Activated CD4-positive, alpha-beta T cell treated with anti-CD3 and anti-CD28 coated beads, Interleukin-10, Interleukin-2, amounts not matched to agents 100 ng/mL and 50 ng/mL, durations not matched to agents 16 hours and 8 hours (primary cell): ENCODE measurements at places on chromosomes 6 and 20.

GRCh38 chr6:15249371-15250019 lies 3.6 kb downstream of the JARID2 start:
- DNase-seq = no peak

GRCh38 chr6:127204281-127204680 lies 62.4 kb upstream of the RNF146 start:
- no peak for DNase-seq

GRCh38 chr6:162179196-162179951 lies 548.2 kb downstream of the PRKN start:
- no peak for DNase-seq

DNA sequence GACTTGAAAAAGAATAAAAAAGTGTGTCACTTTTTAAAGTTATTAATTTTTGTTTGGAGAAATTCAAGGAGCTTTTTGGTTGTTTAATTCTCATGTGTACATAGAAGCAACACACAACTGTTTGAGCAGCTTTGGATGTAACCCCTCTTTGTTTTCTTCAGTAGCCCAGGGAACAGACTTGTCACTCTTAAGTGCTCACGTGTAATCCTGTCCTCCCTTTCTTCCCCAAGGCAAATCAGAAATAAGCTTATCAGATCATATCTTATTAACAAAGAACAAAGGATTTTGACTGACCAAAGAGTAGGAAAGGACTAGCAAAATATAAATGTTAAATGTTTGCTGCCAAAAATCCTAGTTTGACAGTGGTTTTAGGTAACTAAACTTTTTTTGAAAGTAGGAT lies 7.3 kb upstream of the FLRT3 start:
- DNase-seq = no peak

DNA sequence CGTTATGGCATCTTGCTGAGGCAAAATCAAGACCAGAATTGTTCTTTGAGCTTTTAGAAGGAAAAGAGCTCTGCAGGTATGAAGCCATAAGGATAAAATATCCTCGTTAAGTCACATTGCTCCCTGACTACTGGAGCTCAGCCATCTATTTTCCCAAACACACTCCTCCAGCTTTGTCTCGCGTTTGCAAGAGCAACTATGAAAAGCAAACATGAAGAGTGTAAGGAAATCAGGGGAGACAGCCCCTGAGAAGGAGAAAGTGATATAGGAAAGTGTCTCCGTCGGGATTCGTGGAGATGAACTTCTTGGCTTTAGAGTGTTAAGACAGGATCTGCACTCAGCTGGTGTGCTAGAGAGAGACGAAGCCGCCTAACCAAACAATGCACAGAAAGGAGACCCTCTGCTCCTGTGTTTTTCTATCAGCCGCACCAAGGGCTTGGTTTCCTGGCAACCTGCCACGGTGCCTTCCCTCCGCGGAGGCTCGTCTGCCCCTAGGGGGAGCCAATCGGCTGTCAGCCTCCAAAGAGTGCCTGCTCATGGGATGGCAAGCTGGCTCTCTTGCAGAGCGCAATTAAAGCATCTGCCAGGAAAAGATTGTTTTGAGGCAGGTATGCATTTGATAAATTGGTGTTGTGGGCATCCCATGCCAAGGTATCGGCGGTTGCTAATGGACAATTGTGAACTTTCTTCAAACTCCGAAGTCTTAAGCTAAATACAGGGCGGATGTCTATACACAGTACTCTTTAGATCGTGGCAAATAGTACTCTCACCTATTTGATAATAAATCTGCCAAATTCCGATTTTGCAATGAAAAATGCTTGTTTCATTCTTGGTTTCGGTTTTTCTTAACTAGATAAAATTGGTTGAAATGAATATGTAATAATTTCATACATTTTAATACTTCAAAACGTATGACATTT lies 603.2 kb downstream of the RNF144B start:
- DNase-seq = peak; percentile 47

DNA sequence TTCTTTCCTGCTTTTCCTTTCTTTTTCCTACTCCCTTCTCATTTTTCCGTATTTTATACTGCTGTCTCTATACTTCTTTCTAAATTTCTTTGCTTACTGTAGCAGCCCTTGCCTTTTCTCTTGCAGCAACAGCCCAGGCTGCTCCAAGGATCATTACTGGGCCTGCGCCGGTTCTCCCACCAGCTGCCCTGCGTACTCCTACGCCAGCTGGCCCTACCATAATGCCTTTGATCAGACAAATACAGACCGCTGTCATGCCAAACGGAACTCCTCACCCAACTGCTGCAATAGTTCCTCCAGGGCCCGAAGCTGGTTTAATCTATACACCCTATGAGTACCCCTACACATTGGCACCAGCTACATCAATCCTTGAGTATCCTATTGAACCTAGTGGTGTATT lies 148.8 kb downstream of the QKI start:
- DNase-seq = no peak

GRCh38 chr6:12175626-12176025 lies 114.5 kb upstream of the EDN1 start:
- DNase-seq = no peak

DNA sequence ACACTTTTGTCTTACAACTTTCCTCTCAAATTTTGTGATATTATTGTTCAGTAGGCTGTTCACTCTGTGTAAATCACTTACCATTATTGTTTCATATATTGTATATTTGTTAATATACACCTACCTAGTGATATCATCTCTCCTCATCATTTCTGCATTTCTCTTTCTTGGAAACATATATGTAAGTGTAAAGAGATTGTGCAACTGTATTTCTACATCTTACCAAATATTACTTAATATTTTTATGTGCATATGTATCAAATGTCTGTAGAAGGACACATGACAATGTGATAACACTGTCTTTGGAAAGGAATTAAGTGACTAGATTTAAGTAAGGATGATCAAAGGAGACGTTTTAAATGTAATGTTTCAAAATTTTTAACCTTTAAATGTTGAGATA lies 30.2 kb downstream of the ZNF322 start:
- DNase-seq = no peak

- no peak for DNase-seq
These were observed 38.7 kb downstream of the DACT2 start for GRCh38 chr6:168280899-168281245.

DNA sequence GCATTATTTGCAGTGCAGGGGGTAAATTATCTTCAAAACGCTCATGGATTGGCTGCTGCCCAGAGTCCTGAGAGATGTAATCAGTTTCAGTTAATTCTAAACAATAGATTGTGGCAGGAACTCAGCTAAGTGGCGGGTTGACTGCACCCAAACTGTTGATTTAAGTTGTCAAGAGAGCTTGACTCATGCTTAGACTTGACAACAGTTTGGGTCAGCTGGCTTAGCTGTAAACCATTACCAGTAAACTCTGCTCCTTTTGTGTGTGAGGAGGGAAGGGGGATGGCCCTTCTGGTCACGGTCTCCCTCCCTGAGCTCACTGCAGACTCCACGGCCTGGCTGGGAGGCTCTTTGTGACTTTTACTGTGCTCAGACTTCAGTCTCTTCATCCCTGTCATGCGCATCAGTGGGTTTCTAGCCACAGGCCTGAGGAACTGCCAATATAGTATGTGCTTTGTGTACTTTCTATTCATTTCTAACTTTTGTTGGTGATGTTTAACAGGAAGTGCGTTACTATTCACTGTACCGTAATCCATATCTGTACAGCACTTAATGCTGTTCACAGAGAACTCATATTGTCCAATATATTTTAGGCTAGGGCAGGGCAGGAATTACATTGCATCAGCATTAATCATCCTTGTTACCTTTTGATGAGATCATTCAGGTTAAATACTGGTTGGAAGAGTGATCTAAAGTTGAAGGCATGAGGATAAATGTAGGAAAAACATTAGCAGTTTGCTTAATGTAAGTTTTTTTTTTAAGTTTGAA lies 488.3 kb downstream of the CDKAL1 start:
- no peak for DNase-seq

DNA sequence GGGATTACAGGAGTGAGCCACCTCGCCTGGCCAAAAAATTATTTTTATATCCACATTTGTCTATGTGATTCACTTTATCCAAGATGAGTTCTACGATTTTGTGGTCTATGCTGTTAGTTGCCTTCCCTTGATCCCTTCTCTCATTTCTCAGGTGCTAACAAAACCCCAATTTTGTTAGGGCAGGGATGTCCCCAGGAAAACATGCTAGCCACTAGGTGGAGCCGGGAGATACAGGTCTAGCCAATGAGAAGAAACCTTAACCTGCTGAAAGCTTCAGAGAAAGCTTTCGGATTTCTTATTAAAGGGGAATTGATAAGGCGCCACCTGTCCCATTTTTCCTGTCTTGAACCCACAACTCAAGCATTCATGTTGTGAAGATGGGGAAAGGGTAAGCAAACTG lies 167.4 kb upstream of the OLIG3 start:
- DNase-seq = peak; percentile 40

GRCh38 chr6:170092826-170093225 lies 198.1 kb downstream of the DLL1 start:
- no peak for DNase-seq

- DNase-seq = no peak
These were observed 70.1 kb upstream of the RPS6KA2 start for GRCh38 chr6:166697113-166697512.

DNA sequence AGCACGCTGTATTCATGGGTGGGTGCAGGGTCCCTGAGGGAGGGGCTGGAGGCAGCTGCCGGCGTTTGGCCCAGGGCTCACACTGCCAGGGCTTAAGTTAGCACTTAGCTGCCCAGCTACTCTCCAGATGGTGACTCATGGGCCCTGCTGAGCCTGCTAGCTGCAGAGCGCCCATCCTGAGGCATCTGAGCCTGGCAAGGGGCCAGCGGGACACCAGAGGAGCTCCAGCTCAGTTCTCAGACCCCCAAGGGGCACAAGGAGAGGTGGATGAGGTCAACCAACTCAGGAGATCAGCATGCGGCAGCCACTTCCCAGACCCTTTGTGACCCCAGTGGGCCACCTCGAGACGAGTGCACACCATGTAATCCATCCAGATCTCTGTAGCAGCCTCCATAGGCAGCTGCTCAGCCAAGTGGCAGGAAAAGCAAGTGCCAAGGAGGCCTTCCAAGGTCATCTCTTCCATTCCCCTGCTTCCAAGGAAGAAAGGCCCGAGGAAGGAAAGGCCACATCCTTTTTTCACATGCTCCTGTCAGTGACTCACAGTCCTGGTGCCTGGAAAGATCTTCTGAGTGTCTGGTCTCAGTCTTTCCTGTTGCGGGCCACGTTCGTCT lies 35.3 kb downstream of the FOXP4 start:
- DNase-seq = no peak

DNA sequence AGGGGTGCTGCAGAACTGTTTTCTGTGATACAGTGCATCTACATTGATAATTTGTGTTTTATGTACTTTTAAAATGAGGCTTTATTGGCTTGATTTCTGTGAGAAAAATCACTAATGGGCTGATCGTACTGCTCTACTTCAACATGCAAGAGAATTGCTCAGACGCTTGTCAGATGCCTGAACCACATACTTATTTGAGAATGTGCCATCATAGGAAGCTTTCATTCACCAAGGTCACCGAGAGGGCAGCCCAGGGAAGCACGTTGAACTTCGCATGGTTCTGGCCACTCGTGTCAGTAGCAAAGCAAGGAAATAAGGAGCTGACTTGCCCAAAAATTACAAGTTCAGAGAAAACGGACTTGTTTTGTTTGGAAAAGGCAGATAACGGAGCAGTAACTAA lies 168.5 kb upstream of the AKAP12 start:
- DNase-seq = no peak

GRCh38 chr6:166957087-166957804 lies 896 bp upstream of the RNASET2 start:
- peak; percentile 52 for DNase-seq

DNA sequence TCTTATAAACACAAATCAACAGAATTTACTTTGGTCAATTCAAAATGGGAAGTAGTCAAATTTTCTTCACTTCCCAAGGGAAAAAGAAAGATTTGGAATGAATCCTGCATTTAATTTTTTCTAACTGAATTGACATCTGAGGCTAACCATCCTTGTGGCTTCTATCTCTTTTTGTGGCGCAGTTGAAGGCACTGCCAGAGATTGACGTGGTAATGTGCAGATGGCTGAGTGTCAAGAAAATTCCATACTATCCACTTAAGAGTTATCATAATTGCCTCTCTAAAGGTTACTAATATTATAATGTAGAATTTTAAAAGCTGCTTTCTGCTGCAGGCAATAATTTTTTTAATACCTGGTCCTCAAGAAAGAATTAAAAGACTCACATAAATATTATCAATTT lies 162.3 kb downstream of the KLHL32 start:
- DNase-seq = no peak

DNA sequence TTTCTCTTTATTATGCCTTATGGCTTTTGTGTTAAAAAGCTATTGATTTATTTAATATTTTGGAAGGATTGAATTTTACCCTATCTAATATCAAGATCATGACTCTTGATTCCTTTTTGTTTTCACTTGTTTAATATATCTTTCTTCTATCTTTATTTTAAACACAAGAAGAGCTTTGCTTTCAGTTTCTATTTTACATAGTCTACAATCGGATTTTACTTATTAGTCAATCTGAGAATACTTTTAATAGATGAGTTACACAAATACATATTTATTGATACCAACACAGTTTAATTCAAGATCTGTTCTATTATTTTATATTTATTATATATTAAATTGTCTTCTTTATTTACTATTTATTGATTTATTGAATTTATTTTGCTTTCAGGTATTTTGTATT lies 218.8 kb downstream of the ESR1 start:
- no peak for DNase-seq

- no peak for DNase-seq
These were observed 93.8 kb upstream of the TOX2 start for GRCh38 chr20:43820731-43821330.

DNA sequence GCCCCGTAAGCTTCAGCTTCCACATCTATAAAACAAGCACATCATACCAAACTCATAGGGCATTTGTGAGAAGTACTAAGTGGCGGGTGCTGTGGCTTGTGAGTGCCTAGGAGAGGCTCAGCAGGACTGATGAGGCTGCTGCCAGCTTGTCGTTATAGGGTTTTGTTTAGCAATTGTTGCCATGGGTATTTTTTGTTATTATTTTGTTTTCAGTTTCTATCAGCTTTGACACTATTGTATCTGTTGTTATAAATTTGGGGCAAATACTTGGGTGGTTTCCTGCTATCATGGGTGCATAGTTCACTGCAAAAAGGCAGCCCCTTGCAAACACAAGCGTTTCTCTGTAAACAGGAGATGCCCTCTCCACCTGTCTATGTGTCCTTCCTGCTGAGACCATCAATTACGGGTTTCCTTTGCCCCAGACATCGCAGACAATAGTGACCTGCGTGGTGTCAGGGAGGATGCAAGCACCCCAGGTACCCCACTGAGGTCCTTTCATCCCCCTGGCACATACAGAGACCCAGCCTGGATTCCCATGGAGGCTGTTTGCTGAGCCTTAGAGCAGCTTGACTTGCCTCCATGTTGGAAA lies 3.1 kb upstream of the CCDC167 start:
- peak; percentile 58 for DNase-seq

DNA sequence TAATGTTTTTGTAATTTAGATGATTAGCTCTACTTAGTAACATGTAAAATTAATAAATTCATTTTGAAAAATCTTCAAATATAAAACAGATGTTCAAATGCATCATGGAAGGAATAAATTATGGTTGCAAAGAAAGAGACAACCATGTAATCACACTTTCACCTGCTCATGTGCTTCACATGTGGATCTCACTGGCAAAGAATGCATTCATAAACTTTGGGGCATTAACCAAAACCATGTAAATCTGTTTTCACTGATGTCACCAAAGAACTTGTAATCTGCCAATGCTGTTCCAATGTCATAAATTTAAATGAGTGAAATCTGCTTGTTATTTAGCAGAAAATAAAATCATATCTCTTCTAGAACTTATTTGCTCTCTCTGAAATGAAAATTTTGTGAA lies 142.7 kb downstream of the TENT5A start:
- no peak for DNase-seq
